ENCODE measurements at places on chromosomes 5 and 9. TPM values are rescaled to one million over a fixed set of nuclear protein-coding genes. Genes with fewer than 3 reads are reported as not detected.

TERT gene
- total RNA-seq, result not detected

SERINC5 gene
- total RNA-seq, result 2.0 TPM

GFI1B gene
- under 0.01 TPM for total RNA-seq

MAMDC2 gene
- total RNA-seq, result 2.2 TPM

ANKRD31 gene
- under 0.01 TPM for total RNA-seq

LCN1 gene
- total RNA-seq, result not detected

CLIC3 gene
- total RNA-seq, result 4.0 TPM

CER1 gene
- not detected for total RNA-seq

LCP2 gene
- not detected for total RNA-seq

TBC1D13 gene
- 12.3 TPM for total RNA-seq

ENTREP1 gene
- not detected for total RNA-seq

PCDHB4 gene
- total RNA-seq, result not detected

CCNO gene
- not detected for total RNA-seq

ATP6V1G1 gene
- total RNA-seq, result 90.8 TPM

FOXD4L6 gene
- total RNA-seq, result not detected

GOLGA1 gene
- total RNA-seq, result 8.6 TPM

MAPK9 gene
- 15.8 TPM for total RNA-seq

C5orf52 gene
- total RNA-seq, result not detected

MYO10 gene
- total RNA-seq, result 15.6 TPM

STRBP gene
- 3.4 TPM for total RNA-seq

BARX1 gene
- total RNA-seq, result not detected

CDO1 gene
- total RNA-seq, result 19.0 TPM

KCNMB1 gene
- not detected for total RNA-seq

RRAGA gene
- 81.0 TPM for total RNA-seq

PCDHB3 gene
- total RNA-seq, result 0.15 TPM

PCDHB6 gene
- not detected for total RNA-seq

DMRT2 gene
- total RNA-seq, result not detected

WWC1 gene
- total RNA-seq, result 3.1 TPM

TMEM252 gene
- total RNA-seq, result not detected

TRPM3 gene
- not detected for total RNA-seq

OR1L4 gene
- not detected for total RNA-seq

CETN3 gene
- 20.5 TPM for total RNA-seq

FST gene
- total RNA-seq, result 84.3 TPM

CEP72 gene
- 6.1 TPM for total RNA-seq

FAM153A gene
- not detected for total RNA-seq

PCDHA1 gene
- total RNA-seq, result not detected

SLC45A2 gene
- under 0.01 TPM for total RNA-seq

PCDHB5 gene
- 0.84 TPM for total RNA-seq

SLC6A3 gene
- not detected for total RNA-seq

TAS2R1 gene
- not detected for total RNA-seq

ADAMTSL2 gene
- total RNA-seq, result not detected

RNF180 gene
- total RNA-seq, result 1.2 TPM

JAKMIP2 gene
- total RNA-seq, result 14.1 TPM

VAV2 gene
- 8.7 TPM for total RNA-seq

HSDL2 gene
- 14.6 TPM for total RNA-seq

PTGR1 gene
- total RNA-seq, result 124 TPM

DND1 gene
- total RNA-seq, result 0.15 TPM

Measured in bronchus fibroblast of lung (primary cell).